ENCODE measurements at places on chromosomes 6 and 20.

- no peak for DNase-seq
Measured at GRCh38 chr6:67717281-67717680, 917.8 kb upstream of the ADGRB3 start.

DNA sequence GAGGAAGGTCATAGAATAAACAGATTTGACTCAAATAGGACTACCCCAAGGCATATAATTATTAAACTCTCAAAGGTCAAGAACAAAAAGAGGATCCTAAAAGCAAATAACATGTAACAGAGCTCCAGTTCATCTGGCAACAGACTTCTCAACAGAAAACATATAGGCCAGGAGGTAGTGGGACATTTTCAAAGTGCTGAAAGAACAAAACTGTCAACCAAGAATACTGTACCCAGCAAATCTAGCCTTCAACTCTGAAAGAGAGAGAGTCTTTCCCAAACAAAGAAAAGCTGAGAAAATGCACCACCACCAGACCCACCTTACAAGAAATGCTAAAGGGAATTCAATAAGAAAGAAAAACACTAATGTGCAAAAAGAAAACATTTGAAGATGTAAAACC is 11.9 kb downstream of the NQO2 start:
- no peak for DNase-seq

- no peak for DNase-seq
Measured at GRCh38 chr6:101090281-101090680, 209.2 kb upstream of the ASCC3 start.

DNA sequence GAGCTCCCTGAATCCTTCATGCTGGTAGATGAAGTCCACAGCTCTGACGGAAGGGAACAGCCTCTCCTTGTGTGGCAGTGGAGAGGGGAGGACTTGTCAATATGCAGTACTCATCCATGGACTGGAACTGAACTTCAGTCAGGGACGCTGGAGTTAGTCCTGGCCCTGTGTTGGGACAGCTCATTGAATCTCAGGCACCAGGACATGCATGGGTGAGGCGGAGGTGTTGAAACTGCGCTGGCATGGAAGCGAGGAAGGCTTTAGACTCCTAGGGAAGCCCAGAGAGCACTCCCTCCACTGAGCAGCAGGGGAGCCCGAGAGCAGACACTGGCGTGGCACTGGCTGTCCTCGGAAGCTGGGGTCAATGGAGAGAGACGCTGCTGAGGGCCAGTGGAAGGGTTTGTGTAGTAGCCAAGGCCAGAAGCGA is 161.3 kb upstream of the GGTLC1 start:
- DNase-seq: no peak

- no peak for DNase-seq
Measured at GRCh38 chr6:142026471-142026870, 106.3 kb upstream of the GJE1 start.

- no peak for DNase-seq
Measured at GRCh38 chr6:14921170-14921569, 324.7 kb upstream of the JARID2 start.

DNA sequence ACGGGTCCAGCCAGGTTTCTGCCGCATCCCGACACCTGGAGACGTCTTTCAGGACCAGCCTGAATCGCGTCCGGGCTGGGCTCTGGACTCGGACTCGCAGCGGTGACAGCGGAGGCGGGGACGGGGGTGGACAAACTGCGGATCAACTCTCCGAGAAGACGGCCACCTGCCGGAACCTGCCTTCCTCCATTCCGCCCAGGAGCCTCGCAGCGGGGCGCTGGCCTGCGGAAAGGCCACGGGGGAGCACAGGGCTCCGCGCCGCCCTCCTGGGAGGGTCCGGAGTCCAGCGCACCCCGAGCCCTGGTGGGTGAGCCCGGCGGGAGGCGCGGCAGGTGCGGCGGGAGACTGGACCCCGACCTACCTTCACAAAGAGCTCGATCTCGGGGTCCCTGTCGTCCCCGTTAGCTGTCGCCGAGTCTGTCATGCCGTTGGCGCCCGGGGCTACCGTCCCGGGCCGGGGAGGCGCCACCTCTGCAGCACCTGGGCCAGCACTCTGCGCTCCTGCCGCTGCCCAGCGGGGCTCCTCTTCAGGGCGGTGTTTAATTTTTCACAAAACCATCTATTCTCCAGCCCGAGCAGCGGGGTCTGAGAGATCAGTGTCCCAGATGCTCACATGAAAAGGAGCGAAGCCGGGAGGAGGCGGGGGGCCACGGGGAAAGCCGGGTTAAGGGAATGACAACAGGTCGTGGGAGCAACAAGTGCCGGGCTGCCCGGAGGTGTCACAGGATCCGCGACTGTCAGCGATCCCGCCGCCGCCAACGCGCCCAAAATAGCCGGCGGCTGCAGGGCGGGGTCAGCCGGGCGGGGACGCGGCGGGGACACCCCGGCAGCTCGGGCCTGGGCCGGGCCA is at the start of gene CLIC5:
TSS of gene CLIC5 (minus strand) at position 742 of the 850 bp plus-strand sequence. CDS start at position 424, 318 bp downstream.
- peak; percentile 23 for DNase-seq

DNA sequence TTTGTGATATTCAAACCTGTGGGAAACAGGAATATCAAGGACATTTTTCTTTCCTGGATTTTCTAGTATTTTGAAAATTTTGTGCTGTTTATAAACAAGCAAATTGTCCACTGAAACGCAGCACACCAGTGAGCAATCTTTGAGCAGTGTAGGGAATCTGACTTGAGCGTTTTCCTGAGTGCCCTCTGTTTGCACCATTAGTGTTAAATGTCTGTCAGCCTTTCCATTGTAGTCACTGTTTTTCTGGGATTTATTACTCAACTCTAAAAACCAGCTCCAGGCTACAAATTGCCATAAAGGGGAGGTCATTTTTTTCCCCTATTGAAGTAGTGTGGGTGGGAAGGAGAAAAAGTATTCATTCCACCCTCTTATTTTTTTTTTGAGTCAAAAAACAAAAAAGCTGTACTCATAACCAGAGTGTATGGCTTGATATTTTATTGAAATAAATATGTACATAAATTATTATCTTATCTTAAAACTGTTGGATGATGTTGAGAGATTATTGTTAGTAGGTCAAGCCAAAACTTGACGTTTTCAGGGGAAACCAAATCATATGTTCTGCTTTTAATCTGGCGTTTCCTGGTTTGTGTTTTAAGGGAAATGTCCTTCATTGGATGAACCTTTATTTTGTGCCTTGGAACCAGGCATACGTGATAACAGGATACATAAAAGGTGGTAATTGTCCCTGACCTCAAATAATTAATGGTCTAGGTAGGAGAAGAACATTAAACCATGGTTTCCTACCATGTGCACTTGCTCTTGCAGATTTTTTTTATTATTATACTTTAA is 51.8 kb downstream of the TSHZ2 start:
- DNase-seq: peak; percentile 21

GRCh38 chr6:14871221-14871620 is 374.6 kb upstream of the JARID2 start:
- DNase-seq: no peak

DNA sequence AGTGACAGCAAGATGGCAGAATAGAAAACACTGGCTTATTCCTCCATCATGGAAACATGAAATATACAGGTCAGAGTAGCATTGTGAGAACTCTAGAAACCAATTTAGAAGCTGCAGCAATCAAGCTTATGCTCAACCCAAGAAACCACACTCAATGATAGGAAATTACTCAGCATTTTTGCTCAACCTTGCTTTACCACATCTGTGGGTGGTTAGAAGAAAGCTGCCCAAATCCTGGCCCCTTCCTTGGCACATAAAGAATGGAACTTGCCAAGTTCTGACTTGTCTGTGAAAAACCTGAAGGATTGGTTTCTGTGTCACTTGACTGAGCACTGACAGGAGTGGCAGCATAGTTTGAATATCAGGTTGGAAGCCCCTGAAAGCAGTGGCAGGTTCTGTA is 108.0 kb upstream of the MOCS1 start:
- DNase-seq: no peak

DNA sequence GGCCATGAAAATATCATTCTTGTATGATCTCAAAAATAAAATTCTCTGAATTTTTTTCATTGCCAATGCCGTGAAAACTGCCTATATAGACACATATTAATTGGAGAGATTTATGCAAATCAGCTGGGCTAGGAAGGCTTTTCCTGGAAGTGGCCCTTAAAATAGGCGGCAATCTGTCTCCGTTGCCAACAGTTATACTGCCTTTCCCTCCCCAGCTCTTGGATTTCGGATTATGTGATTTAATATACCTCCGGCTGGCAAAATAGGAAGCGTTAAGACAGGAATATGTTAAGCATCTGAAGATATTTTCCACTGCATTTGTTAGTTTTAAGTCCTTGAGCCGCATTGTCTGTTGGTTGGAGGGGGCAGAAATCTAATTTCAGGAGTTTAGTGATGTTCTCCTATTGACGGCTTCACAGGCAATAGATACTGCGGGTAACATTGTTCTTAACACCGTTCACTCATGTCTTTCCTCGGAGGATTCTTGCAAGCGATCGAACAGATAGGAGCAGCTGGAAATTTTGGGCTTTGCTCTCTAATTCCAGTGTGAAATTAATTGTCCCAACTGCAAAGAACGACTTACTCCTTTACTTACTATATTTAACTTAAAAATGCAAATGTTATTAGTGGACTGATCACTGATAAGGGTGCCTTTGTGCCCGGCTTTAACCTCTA is 113.3 kb downstream of the LINC00237 start:
- DNase-seq: no peak

DNA sequence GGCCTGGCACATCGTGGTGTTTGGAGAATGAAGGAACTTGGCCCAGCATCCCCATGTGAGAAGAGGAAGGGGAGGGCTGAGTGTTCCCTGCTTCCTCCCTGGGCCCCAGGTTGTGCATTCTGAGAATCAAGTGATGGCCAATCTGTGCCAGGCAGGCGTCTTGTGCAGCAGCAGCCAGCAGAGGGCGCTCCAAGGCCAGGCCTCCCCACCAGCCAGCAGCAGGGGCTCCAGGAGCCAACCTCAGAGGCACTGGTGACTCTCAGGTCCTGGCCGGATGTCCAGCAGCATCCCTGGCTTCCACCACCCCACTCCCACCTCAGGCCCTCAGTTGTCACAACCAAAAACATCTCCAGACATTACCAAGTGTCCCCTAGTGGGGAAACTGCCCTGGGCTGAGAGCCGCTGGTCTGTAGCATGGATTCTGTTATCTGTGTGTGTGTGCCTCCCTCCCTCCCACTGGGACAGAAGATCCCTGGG is 192.0 kb downstream of the PREX1 start:
- peak; percentile 69 for DNase-seq

Data from stimulated activated CD4-positive, alpha-beta T cell treated with anti-CD3 and anti-CD28 coated beads, Interleukin-4, amount 100 ng/mL, for 24 hours (primary cell).